ENCODE measurements at places on chromosomes 3 and 15.

GRCh38 chr3:27986234-27986879, 255.1 kb upstream of the CMC1 start:
- DNase-seq, result no peak

GRCh38 chr3:72151465-72152238, 366.7 kb upstream of the PROK2 start:
- DNase-seq, result no peak

- peak; percentile 71 for DNase-seq
These were observed 36.2 kb upstream of the C3orf38 start for GRCh38 chr3:88113311-88114162.

DNA sequence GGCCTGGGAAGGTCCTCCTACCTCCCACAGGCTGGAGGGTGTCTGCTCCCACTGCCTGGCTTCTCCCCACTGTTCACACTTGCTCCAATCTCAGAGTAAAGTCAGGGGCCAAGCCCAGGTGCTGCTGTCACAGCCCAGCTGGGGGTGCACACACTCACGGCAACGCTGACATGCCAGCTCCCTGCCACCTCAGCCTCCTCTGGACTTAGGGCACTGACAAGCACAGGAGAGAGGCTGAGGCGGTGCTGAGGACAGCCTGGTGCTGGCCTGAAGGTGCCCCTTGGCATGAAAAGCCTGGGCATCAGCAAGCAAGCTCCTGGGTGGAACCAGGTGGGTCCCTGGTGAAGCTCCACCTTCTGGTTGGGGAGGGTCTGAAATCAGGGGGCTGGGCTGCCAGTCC, 53.0 kb downstream of the LSAMP start:
- DNase-seq, result no peak

GRCh38 chr3:39150148-39150802, 3.1 kb downstream of the CSRNP1 start:
- DNase-seq, result no peak

GRCh38 chr3:100936931-100937330, 56.3 kb downstream of the ABI3BP start:
- peak; percentile 51 for DNase-seq

DNA sequence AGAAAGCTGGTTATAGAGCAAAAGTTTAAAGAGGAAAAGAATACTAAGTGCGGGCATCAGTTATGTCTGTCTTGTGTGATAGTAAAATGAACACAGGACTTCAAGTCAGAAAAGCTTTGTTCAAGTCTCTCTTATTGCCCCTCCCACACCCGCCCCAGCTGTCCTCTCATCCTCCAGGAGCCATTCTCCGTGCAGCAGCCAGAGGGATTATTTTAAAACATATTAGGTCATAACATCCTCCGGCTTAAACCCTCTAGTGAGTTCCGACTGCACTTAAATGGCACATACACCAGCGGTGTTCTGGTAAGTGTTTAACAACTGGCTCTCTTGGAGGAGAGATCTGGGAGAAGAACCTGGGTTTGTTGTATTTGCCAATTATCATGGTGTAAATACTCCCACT, 104.8 kb upstream of the TNFAIP8L3 start:
- DNase-seq, result no peak

DNA sequence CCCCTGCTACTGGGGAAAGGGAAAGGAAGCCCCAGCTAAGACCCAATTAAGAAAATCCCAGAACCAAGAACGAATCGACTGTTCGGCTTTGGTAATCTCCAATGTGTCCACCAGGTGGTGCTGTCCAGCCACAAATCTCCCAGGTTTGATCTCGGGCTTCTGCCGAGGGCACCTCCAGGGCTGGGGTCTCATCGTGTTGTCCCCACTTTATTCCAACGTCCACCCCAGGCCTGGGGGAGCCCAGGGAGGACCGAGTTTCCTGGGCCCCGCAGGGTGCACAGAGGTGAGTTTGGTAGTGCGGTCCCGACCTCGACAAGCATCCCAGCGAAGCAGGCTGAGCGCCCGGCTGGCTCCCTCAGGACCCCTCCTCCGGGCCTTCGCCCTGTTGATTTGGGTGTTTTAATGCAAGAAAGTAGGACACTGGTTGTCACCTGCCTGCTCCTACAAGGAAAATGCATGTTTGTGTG, 185.1 kb downstream of the GOLGA6L6 start:
- no peak for DNase-seq

DNA sequence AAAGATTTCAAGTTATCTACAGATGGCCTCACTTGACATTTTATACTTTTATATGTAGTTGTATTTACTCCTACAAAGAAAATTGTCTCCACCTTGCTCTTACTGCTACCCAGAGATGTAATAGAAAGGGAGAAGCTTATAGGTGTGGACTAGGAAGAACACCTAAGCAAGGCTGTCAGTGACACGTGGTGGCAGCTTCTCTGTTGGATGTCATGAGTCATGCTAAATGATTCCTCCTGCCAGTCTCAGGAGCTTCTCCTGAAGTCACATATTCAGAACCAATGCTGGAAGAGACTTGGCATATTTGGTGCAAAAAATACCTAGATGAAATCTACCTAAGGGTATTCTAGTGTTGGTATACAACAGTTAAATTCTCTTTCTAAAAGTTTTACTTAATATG, 184.7 kb downstream of the LRRC3B start:
- no peak for DNase-seq

DNA sequence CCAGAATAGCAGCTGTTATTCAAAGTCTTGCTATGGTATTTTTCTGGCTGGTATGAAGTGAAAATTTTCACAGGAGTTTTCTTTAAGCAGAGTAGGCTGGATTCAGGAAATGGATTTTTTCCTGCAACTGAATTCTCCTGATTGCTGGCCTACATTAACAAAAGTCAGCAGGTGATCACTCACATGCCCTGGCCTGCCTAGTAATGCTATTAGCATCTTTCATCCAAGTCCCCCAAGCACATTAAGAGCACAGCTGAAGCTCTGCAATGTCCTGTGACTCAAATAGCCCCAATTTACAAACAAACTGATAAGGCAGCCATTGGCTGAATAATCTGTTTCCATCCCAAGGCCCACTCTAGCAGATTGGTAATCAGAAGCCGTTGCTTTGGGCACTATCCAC, 688.3 kb upstream of the LMCD1 start:
- DNase-seq, result peak; percentile 44

- DNase-seq, result no peak
These were observed 61.6 kb downstream of the IGSF11 start for GRCh38 chr3:118973050-118973449.

DNA sequence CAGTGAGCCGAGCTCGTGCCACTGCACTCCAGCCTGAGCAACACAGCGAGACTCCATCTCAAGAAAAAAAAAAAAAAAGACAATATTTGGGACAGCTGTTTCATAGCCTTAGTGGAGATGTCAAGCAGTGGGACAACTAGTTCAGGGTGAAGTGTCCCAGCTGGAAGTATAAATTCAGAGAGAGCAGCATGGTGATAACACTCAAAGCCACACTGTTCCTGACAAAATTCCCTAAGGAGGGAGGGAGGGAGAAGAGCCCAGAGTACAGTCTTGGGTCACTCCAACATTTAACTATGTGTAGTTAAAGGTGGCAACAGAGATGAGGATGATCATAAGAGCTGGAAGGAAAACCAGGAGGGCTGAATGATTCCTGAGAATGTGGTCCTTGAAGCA, 21.1 kb upstream of the IP6K2 start:
- no peak for DNase-seq

DNA sequence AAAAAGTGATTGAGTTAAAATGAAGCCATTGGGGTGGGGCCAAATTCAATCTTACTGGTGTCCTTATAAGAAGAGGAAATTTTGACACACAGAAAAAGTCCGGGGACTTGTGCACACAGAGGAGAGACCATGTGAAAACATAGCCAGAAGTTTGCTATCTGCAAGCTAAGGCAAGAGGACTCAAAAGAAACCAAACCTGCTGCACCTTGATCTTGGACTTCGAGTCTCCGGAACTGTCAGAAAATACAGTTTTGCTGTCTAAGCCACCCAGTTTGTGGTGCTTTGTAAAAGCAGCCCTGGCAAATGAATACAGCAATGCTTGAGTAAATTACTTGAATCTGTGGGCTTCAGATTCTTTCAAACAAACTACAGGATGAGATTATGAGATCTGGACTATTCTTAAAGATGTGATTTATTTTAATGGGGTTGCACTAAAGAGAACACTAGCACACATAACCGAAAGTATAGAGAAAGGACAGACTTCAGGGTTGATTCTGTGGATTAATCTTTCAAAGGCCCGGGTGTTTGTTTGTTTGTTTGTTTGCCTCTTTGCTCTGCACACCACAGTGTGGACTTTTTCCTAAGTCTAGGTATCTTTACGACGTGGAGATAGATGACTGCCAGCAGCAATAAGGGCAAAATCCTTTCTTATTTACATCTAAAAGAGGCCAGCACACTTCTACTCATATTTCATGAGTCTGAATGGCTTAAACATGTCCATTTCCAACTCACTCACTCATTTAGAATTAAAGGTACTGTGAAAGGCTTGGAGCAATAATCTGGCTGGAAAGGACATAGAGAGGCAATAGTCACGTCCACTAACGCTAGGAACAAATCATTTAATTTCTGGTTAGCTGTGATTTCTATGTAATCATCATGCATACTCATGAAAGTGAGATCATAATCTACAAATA, 53.9 kb upstream of the SSR3 start:
- no peak for DNase-seq

GRCh38 chr3:167450675-167451074, 23.2 kb downstream of the SERPINI2 start:
- no peak for DNase-seq

DNA sequence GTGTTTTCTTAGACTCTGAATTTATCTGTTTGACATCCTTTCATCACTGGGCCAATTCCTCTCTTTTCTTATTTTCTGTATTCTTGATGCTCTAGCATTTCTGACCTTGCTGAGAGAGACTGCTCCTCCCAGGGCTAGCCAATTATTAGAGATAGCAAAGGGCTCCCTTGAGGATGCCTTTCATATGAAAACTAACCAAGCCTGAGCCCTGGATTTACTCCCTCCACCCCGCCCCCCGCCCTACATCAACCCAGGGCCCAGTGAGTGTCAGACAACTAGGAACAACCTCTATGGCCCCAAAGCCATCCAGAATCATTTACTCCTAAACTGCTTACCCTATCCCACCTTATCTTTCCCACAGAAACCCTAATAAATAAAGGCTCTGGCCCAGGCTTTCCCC, 69.7 kb upstream of the LARS2 start:
- DNase-seq, result no peak

- DNase-seq, result peak; percentile 5
These were observed 35.9 kb upstream of the CMSS1 start for GRCh38 chr3:99781761-99782160.
